ENCODE measurements at places on chromosomes 13 and 19.

DNA sequence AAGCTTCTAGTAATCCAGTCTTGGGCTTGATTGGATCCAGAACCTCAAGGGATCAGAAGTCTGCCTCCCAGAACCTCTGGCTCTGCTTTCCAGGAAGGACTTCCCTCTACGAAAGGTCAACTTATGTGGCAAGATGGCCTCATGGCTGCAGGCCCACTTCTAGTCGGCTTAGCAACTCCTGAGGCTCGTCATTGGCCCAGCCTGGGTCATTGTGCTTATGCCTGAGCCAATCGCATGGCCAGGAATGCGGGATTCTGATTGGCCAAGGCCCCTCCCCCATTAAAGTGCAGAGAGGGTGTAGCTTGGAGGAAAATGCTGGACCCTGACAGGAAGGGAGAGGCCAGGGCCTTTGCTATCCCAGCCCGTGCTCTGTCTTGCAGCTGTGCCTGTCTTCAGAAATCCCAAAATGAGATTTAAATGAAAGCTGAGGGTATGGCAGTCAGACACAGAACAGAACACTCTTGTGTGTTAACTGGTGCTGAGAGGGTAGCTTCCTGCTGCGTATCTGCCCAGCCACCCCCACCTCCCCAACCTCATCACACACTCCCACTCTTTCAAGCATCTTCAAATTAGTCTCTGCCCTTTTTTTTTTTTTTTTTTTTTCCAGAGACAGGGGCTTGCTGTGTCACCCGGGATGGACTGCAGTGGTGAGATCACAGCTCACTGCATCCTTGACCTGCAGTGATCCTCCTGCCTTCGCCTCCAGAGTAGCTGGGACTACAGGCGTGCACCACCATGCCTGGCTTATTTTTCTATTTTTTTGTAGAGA is 5.5 kb upstream of the CCNE1 start:
- no peak for DNase-seq

- no peak for DNase-seq
Measured at GRCh38 chr13:79723519-79724024, 242.6 kb downstream of the NDFIP2 start.

DNA sequence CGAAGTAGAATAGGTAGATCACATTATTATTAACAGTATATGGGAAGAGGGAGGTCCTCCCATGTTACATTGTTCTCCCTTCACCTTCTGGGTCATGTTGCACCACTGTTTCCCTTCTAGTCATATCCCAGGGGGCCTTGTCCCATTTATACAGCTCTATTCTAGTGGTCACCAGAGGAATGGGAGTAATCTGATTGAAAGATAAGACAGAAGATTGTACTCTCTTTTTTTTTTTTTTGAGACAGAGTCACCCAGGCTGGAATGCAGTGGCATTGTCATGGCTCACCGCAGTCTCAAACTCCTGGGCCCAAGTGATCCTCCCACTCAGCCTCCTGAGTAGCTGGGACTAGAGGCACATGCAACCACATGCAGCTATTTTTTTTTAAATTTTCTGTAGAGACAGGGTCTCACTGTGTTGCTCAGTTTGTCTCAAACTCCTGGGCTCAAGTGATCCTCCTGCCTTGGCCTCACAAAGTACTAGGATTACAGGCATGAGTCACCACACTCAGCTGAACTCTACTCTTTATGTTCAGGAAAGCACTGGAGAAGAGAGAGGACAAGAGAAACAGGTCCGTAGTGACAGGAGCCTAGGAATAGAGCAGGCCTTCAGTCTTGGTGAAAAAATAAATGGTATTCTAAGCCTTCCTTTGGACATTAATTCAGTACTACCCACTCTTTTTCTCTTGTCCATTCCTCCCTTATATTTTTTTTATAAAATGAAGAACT is 4.3 kb upstream of the ZNF529 start:
- DNase-seq, result no peak

DNA sequence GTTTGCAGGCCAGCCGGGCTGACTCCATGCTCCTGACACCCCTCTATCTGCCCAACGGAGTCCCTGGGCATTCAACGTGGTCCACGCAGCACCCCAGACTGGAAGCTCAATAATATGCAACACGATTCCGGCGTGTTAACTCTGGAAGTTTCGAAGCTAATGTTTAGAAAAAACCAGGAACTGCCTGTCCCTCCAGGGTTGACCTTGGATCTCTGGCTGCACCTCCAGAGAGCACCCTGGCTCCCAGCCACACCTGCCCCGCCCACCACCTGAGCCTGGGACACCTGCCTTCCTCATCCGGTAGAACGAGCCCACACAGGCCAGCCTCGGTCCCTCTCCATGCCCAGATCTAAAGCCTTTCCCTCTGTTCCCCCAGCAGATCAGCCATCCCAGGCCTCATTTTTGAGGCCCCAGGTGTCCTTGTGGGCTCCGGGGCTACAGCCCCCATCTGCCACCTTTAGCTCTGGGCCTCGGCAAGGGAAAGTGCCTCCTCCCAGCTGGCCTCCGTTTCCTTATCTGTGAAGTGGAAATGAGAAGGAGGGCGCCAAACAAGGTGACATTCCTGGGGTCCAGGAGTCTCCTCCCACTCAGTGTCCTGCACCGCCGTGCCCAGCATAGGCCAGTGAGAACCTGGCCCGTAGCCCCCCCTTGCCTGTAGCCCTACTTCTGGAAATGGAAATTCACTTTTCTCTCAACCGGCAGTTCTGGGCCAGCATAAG is 38.7 kb downstream of the KLF2 start:
- DNase-seq, result no peak

DNA sequence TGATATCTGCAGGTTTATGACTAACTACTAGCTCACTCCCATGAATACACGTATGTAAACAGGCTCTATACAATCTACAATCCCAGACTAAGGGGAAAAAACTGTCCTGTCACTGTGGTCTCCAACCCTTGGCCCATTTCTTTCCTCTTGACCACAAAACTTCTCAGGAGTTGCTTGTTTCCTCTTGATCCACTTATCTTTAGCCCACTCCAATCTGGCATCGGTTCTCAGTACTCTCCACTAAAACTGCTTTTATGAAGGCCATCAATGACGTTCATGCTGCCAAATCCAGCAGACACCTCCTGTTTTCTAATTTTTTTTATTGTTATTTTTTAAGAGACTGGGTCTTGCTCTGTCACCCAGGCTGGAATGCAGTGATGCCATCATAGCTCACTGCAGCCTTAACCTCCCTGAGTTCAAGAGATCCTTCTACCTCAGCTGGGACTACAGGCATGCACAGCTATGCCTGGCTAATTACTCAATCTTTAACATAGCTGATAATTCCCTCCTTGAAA is 31.9 kb upstream of the USPL1 start:
- peak; percentile 86 for DNase-seq

DNA sequence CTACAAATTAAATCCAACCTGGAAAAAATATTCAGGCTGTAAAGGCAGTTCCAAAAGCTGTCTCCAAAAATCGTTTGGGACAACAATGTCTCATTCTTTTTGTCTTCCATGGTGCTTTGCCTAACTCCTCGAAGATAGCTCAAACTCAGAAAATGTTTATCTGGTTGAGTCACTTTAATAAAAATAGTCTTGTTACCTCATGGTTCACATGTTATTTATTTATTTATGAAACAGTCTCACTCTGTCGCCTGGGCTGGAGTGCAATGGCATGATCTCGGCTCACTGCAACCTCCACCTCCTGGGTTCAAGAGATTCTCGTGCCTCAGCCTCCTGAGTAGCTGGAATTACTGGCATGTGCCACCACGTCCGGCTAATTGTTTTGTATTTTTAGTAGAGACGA is 4.9 kb upstream of the BRD4 start:
- DNase-seq, result no peak

DNA sequence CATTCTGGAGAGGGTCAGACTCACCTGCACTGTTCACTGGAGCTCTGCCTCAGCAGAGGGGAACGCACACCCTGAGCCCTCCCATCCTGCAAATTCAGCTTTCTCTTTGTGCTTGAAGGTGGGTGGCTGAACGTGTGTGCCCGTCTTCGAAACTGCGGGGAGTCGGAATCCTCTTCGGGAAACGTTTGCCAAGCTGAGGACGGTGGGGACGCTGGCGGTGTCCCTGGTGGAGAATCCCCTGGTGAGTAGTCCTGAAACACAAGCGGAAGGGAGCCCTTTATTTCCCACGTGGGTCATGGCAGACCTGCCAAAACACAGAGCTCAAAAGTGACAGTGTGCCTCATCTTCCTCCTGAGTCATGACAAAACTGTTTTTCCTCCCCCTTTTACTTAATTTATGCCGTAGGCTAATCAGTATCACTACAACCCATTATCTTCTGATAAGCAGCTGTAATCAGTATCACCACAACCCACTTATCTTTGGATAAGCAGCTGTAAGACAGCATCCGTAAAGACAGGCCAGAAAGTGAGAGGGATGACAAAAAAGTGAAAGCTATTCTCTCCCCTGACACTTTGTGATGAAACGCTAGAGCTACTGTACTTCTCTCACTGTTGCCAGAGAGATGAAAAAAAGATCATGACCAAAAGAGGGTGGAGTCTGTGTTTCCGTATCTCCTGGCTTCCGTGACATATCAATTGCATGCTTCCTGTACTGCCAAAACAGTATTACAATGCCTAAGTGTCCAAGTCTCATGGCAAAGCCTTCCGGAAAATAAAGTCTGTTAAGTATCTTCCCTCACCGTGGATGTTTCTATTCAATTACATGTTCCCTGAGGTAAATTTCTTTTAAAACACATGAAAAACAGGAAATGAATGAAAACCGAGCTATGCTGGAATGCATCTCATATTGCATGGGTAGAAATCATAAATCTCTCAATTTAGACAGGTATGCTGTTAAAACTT is 155.5 kb downstream of the TBC1D4 start:
- DNase-seq, result peak; percentile 91

DNA sequence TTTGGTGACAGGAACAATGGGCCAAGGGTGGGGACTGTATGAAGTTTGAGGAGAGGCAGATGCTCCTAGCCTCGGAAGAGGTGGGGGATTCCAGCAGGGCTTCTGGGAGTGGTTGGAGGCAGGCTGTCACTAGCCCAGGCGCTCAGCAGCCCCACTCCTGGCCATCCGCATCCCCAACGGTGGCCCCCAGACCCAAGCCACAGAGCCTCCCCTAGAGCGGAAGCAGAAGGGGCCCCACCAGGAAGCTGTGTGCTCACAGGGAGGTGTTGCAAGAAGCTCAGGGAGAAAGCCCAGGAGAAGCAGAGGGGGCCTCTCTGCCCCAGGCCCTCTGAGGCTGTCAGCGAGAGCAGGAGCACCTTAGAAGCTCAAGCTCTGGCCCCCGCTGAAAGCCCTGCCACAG is 8.3 kb downstream of the PRAM1 start:
- DNase-seq, result peak; percentile 66
